Activated CD8-positive, alpha-beta memory T cell treated with anti-CD3 and anti-CD28 coated beads for 1 hour (primary cell): ENCODE measurements at places on chromosomes 1 and 21.
A peak's percentile ranks its signal among the peaks of the same experiment; 100 is the strongest.

GRCh38 chr1:2448098-2448445, 28.0 kb upstream of the PLCH2 start:
- DNase-seq, result no peak

GRCh38 chr1:98924977-98925376, 79.7 kb downstream of the PLPPR5 start:
- DNase-seq, result no peak

DNA sequence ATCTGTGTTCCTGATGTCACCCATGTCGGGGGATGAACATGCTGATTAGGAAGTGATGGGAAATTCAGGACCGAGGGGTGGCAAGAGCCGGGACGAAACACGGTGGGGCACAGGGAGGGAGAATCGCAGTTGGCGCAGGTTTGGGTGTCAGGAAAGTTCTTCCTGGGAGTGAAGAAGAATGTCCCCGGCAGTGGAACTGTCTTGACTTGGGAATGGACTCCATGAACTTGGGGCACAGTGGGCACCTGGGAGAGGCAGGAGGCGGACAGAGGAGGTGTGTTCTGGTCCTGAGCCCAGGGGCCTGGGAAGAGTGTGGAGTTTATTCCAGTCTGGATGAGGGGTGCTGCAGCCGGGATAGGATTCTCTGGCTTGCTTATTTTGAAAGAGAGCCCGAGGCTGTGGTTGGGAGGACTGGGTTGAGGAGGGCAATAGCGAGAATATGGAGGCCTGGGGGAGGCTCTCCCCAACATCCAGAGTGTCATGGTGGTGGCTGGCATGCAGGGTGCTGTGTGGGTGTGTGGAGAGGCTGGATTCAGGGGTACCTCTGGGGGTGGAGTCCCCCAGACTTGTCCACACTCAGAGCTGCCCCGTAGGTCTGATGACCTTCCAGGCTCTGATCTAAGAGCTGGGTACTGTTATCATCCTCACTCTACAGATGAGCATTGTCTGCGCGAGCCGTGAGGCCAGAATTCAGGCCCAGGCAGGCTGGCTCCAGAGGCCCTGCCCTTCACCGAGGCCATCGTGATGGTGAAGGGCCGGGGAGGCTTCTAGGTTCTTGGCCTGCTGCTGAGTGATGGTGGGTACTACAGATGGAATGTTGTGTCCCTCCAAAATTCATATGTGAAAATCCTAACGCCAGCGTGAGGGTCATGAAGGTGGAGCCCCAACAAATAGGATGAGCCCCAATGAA, 274.5 kb upstream of the C1orf174 start:
- DNase-seq, result no peak

- no peak for DNase-seq
Observed at GRCh38 chr21:33539616-33540015, 2.3 kb downstream of the GART start.

GRCh38 chr21:45997205-45997494, 15.6 kb downstream of the COL6A1 start:
- DNase-seq, result no peak

DNA sequence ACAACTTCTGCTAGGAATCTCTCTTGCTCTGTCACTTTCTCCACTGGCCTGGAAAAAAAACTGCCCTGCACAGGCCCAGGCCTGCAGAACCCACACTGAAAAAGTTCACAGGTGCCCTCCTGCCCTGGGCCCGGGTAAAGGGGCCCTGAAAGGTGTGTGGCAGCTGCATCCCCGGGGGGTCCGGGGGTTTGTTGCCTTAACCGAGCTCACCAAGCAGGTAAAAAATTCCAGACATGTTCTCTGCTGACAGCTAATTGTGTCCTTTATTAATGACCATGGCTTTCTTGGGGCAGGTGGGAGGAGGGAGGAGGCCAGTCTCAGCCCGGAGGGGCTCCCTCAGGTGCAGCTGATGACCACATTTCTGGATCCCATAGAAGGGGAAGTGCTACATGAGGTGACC, 122.9 kb downstream of the LACTBL1 start:
- DNase-seq, result no peak

- DNase-seq, result no peak
Observed at GRCh38 chr1:89842567-89843272, 21.9 kb downstream of the LRRC8D start.

- DNase-seq, result no peak
Observed at GRCh38 chr1:67355745-67356424, 48.2 kb downstream of the IL12RB2 start.

- no peak for DNase-seq
Observed at GRCh38 chr1:68202239-68202832, 30.0 kb downstream of the WLS start.

GRCh38 chr1:157852476-157852875, 10.9 kb upstream of the CD5L start:
- no peak for DNase-seq

DNA sequence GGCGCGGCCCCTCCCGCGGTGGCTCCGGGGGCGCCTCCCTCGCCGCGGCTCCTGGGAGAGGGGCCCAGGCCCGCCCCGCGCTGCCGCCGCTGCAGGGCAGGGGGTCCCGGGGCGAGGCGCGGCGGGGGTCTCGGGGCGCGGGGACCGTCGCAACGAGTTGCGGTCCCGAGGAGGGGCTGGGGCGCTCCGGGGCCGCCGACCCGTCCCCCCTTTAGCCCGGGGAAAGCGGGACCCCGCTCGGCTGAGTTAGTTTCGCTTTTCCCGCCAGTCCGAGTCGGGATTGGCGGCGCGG, 493 bp downstream of the SPSB1 start:
- DNase-seq, result no peak

DNA sequence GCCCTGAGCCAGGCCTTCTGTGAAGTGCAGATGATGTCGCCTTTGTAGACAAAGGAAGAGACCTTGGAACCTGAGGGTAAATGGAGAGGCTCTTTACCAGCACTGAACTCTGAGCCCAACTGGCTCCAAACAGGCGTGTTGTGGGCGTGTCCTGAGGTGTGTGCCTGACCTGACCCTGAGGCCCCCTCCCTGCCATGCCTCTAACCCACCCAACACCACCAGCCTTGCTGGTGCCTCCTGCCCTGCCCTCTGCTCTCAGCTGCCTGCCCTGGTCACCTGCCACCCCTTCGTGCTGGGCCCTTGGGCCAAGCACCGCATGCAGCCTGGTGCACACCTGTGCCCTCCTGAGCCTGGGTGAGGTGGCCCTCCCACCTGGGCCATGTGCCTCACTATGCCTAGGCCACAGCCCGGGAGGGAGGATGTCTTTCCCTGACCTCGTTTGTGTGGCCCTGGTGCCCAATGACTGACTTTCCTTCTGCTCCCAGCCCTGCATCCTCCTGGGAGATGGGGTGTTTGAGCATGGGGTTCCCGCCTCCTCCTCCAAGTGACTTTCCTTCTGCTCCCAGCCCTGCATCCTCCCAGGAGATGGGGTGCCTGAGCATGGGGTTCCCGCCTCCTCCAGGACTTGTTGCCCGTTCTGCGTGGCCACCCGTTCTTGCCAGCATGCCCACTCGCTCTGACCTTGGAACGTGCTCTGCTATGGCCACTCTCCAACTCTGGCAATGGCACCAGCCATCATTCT, 157.0 kb downstream of the PCBP3 start:
- DNase-seq, result no peak

GRCh38 chr1:235067396-235068157, 61.1 kb downstream of the TOMM20 start:
- no peak for DNase-seq

GRCh38 chr1:226708967-226709396, 30.1 kb downstream of the ITPKB start:
- no peak for DNase-seq

DNA sequence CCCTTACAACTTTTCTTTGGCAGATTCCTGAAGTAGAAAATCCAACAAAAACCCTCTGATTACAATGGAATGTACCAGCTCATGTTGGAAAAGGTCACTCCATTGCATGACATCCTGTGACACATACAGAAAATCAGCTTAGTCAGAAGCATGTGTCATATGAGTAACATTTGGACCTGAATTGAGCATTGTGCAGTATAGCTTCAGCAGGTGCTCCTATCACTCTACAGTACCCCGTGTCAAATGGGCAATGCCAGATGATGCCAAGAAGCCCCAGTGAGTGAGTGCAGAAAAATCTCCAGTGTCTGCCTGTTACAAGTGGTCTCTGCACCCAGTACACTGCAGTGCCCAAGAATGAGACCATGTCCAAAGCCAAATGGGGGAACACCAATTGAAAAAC, 129.7 kb upstream of the RUNX1 start:
- no peak for DNase-seq

- DNase-seq, result no peak
Observed at GRCh38 chr1:228825840-228826484, 90.7 kb downstream of the RHOU start.

- peak; percentile 5 for DNase-seq
Observed at GRCh38 chr1:93629101-93630059, 52.3 kb downstream of the BCAR3 start.

DNA sequence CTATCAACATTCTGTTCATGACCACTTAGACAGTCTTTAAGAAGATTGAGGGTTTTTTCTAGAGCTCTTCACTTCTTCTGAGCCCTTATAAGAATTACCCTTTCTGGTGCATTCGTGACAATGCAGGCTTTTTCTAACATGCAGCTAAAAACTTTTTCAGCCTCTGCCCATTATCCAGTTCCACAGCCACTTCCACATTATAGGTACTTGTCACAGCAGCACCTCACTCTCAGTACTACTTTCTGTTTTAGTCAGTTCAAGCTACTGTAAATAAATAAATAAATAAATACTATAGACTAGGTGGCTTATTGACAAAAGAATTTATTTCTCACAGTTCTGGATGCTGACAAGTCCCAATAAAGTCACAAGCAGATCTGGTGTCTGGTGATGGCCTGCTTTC, 284.4 kb upstream of the PKN2 start:
- DNase-seq, result no peak

- no peak for DNase-seq
Observed at GRCh38 chr1:24622218-24622617, 20.9 kb upstream of the SRRM1 start.

DNA sequence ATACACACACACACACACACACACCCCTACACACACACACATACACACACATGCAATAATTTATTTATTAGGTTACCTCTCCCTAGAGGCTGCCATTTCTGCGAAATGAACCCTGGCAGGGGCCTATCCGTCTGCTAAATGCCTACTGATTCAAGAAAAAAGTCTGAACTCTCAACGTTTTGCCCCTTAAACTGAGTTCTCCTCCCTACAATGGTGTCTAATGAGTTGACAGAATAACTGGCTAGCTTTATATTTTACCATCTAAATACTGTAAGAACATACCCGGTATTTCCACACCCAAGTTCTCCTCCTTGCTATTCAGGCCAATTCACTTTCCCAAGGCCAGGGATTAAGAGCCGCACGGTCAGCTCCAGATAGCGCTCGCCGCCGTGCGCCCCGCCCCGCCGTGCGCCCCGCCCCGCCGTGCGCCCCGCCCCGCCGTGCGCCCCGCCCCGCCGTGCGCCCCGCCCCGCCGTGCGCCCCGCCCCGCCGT, 339 bp upstream of the RNPC3 start:
- DNase-seq, result no peak

DNA sequence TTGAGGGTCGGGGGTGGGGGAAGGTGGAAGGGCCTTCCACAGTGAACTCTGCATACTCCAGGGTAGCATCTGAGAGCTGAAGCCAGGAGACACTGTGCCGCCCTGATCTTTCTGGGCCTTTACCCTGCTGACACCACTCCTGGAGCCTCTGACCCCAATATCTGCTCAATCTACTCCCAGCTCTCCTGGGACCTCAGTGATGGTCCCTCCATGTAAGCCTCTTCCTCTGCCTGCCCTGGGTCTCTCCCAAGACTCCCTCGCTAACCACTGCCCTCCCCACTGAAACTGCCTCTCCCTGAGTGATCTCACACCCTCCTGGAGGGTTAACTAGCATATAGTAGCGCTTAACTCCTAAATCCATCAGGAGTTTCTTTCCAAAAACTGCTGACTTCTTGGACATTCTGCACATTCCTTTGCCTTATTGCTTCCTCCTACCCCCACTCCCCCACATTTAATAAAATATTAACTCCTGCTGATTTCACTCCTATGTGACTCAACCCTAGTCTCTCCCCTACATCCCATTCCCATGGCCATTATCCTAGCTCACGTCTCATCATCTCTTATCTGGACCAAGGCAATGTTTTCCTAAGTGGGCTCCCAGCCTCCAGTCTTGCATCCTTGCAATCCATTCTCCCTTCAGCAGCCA, 145.6 kb downstream of the HMGB4 start:
- DNase-seq, result no peak

- no peak for DNase-seq
Observed at GRCh38 chr1:7406641-7407543, 364.2 kb upstream of the VAMP3 start.

- DNase-seq, result no peak
Observed at GRCh38 chr1:169318536-169319244, 48.9 kb downstream of the NME7 start.

DNA sequence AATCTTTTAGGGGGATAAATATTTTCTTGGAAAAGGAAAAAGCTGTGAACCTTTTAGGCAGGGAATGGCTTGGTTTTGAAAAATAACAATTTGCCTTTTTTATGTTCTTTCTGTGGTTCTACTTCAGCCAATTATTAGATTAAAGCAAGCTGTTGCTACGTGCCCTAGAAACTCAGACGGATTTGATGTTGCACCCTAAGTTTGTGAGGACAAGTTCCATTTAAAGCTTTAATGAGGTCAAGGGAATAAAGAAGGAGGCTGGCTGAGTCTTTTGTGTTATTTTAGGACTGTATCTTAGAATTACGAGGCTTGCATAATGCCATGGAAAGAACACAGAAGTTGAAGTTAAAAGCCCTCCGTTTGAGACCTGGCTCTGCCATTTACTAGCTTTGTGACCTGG, 216.9 kb downstream of the NUF2 start:
- no peak for DNase-seq

- no peak for DNase-seq
Observed at GRCh38 chr21:27190601-27191000, 223.7 kb upstream of the ADAMTS5 start.

GRCh38 chr1:84442256-84442655, 36.8 kb upstream of the RPF1 start:
- DNase-seq, result no peak

GRCh38 chr1:40899230-40899870, 37.2 kb upstream of the CITED4 start:
- no peak for DNase-seq

- no peak for DNase-seq
Observed at GRCh38 chr1:210751911-210752310, 382.0 kb downstream of the KCNH1 start.

GRCh38 chr1:53350853-53351767, 23.2 kb upstream of the LRP8 start:
- DNase-seq, result no peak

GRCh38 chr1:189960769-189961168, 516.9 kb downstream of the BRINP3 start:
- DNase-seq, result no peak

- DNase-seq, result no peak
Observed at GRCh38 chr1:172041742-172042141, 200.4 kb downstream of the DNM3 start.

DNA sequence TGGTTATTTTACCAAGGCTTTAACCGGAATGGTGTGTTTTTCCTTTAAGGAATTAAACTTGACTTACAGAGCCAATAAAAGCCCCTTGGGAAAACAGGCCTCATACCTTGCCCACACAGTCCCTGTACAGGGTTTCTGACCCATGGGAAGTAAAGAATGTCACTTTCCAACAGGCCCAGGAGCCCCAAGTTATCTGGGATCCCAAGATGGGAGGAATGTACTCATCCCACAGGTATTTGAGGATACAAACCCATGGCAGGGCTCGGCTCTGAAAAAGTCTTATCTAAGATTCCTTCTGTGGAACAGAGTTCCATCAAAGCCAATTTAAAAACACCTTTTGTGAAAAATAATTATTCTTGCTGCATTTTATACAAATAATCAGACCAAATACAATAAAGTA, 15.3 kb upstream of the COX20 start:
- no peak for DNase-seq
